Gastroesophageal sphincter (tissue), 4 donors: ENCODE measurements at places on chromosomes 6 and 20. TPM values are rescaled to one million over a fixed set of nuclear protein-coding genes. Genes with fewer than 3 reads are reported as not detected.
A peak's percentile ranks its signal among the peaks of the same experiment; 100 is the strongest.

DNA sequence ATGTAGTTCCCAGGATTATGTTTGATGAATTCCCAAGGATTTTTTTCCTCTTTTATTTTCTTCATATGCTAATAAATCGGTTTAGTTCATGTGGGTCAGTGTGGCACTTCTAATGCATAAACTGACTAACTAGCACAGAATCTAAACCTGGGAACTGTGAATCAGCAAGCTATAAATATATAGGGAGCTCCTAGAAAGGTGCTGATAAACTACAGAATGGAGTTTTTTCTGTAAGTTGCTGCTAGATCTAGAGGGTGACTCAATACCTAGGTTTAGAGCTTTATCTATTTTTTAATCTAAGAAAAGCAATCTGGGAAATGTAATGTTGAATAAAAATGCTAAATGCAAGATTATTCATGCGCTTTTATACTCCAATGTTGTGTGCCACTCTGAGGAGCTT, 118.8 kb upstream of the PTCHD4 start:
- ATAC-seq: no peak

- peak; percentile 93 for ATAC-seq
These were observed 43.4 kb downstream of the QKI start for GRCh38 chr6:163457637-163458561.

- no peak for ATAC-seq
These were observed 60.1 kb upstream of the PHIP start for GRCh38 chr6:79138146-79138545.

The PKIB gene
- total RNA-seq: 1.1 TPM

DNA sequence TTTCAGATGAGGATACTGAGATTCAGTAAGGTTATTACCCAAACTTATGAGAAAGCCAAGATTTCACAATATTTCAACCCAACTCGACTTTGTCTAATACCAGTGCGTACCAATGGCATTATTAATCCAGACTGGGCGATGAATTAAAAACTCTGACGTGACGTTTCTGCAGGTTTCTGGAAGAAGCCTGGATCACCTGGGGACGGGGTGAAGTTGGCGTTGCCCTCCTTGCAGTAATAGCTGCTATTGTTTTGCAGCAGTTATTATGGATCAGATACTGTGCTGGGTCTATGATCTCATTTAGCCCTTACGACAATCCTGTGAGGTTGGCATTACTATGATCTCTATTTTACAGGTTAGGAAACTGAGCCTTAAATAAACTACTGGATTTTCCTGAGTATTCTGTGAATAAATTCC, 569 bp upstream of the CDC5L start:
- peak; percentile 29 for ATAC-seq

The FAM83C gene
- total RNA-seq: 1.4 TPM

The PTGIS gene
- 149 TPM for total RNA-seq

DNA sequence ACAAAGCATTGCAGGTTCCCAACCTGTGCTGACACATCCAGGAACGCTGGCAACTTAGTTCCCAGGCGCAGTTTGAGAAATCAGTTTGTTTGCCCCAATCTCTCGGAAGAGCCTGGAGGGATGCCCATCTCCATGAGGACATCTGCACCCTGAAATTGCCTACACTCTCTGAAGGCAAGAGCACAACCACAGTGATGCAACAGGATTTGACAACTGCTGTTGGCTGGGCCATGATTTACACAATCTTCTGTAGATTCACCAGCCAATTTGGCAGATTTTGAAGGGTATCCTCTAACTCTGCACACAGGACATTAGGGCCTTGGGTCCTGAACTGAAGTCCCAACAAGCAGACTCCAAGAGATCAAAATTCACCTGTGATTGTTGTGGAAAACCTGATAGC, 3.4 kb downstream of the APMAP start:
- no peak for ATAC-seq

The COL9A1 gene
- total RNA-seq: not detected

DNA sequence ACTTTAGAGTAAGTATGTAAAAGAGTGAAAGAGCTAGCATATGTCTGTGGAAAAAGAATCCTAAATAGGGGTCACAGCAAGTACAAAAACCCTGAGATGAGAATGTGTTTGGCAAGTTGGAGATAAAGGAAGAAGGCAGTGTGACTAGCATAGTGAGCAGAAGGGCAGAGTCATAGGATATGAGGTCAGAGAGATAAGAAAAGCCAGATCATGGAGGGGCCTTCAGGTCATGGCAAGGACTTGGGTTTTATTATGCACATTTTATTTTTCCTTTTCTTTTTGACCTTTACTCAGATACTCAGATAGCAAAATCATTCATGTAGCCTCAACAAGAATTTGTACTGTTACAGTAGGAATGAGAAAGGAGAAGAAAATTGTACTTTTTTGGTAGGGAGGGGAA, 138.0 kb downstream of the GJA1 start:
- ATAC-seq: no peak

GRCh38 chr6:102417368-102417998, 1024.0 kb downstream of the GRIK2 start:
- ATAC-seq: no peak

GRCh38 chr6:133894369-133894768, 5.5 kb downstream of the TCF21 start:
- no peak for ATAC-seq

- ATAC-seq: no peak
These were observed 117.1 kb upstream of the SPTLC3 start for GRCh38 chr20:12891643-12892042.

GRCh38 chr6:53282741-53283140, 66.0 kb downstream of the ELOVL5 start:
- ATAC-seq: no peak

The NKX2-2 gene
- total RNA-seq: not detected

- no peak for ATAC-seq
These were observed 46.5 kb upstream of the FRMD1 start for GRCh38 chr6:168125429-168126001.

GRCh38 chr6:11201015-11201414, 31.5 kb downstream of the NEDD9 start:
- no peak for ATAC-seq

DNA sequence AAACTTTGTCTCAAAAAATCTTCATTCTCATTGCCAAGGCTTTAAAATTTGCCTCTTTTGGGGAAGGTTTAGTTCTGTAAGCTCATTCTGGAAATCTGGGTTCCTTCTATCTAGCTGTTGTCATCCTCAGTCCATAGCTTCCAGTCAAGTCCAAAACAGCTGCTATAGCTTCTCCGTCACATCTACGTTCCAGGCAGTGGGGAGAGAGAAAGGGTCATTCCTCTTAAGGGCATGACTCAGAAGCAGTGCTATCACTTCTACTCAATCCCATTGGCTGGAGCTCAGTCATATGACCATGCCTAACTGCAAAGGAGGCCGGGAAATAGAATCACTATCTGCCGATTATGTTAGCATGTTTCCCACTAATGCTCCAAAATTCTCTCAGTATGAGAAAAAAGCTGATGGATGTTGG, 141.4 kb upstream of the PTPN1 start:
- peak; percentile 15 for ATAC-seq

The CCN6 gene
- total RNA-seq: not detected

The LAMA4 gene
- total RNA-seq: 305 TPM

DNA sequence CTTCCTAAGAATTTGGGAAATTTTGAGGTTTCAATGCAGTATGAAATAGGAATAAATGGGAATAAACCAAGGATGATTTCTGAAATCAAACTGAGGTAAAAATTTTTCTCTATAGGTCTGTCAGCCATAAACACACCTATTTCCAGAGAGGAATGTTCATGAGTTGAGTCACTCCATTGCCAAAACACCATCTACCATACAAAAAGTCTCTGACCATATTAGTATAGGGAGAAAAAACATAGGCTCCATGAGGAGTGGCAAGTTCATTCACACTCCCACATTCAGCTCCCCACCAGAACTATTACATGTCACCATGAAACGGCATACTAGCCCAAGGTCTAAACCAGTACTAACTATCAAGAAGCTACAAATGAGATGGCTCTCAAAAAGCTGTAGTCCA, 9.6 kb downstream of the ZNF318 start:
- ATAC-seq: no peak

DNA sequence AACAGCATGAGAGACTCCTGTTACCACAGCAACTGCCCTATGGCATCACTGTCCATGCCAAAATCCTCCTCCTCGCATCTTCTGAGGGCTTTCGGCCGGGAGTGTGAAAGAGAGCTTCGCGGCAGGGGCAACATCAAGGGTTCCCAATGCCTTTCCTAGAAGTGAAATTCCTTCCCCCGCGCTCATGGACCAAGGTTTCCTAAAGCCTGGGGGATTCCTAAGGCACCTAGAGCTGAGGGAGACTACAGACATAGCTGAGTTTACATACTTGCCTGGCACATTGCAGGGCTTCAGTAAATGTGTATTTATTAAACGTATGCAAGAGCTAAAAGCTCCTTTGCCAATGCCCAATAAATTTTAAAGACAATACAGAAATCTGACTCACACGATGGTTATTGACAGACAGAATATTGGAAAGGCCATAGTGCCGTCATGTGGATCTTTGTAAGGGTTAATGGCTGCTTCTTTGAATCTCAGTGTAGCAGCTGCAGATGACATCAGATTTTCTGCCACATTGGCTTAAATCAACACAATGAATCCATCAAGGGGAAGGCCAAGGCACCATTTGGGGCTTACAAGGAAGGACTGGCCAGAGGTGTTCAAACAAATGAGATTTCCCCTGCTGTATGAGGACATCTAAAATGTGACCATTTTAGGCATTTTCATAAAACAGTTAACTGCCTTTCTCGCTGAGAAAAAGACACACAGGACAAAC, 281.2 kb upstream of the JARID2 start:
- no peak for ATAC-seq

The LGSN gene
- total RNA-seq: not detected

DNA sequence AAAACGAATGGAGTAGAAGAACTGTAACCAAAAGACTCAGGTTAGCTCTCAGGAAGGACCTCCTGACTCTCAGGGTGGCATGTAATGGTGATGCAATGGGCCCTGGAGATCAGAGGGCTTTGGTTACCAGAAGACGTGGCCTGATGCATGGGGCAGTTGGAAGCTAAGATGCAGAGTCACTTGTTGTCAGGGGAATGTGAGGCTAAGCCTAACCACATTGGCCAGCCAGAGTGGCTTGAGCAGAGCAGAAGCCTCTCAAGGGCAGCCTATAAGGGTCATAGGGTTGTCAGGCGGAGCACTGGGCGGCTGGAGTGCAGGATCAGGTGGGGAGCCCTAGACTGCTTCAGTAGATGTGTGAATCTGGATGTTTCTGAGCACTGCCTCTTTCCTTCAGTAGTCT, 5.9 kb downstream of the CNBD2 start:
- ATAC-seq: no peak

DNA sequence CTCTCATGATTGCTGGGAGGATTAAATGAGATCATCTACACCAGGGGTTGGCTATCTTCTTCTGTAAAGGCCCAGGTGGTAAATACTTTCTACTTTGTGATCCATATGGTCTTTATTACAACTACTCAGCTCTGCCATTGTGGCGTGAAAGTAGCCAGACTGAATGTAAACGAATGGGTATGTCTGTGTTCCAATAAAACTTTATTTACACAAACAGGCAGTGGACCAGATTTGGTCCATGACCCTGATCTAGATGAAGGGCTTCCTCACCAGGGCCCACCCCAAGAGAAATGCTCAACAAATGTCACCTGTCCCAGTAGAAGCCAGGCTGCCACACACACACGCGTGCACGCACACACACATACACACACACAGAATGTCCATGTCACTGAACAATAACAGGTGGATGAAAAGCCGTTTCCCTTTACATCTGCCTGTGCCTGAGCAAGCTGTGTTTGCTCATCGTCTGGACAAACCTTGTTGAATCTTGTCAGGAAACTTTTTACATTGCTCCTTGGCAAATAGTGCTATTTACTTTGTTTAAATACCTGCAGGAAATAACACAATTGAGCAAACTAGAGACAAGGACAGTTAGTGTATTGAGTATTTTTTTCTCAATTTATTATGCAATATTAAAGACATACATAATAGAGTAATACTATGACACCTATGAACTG, 114.3 kb downstream of the EYA2 start:
- no peak for ATAC-seq

DNA sequence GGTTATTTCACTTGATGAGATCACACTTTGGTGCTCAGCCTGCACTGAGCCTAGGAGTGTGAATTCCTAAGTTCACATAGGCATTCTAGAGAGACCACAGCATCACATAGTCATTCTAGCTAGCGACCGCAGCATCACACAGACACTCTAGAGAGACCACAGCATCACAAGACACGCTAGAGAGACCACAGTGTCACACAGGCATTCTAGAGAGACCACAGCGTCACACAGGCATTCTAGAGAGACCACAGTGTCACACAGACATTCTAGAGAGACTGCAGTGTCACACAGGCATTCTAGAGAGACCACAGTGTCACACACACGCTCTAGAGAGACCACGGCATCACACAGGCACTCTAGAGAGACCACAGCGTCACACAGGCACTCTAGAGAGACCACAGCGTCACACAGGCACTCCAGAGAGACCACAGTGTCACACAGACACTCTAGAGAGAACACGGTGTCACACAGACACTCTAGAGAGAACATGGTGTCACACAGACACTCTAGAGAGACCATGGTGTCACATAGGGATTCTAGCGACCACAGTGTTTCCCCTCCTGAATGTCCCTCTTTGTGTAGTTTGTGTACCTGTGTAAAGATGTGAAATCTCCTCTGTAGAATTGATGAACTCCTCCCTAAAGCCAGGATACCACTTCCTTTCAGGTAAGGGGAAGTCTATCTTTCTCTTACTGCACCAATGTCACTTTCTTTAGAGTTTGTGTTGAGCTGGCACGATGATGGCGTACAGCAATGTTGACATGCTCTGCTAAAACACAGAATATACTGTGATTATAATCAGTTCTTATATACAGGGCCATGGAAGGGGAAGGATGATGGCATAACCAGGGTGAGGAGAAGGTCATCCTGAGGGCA, 169.4 kb downstream of the ZDHHC14 start:
- no peak for ATAC-seq

DNA sequence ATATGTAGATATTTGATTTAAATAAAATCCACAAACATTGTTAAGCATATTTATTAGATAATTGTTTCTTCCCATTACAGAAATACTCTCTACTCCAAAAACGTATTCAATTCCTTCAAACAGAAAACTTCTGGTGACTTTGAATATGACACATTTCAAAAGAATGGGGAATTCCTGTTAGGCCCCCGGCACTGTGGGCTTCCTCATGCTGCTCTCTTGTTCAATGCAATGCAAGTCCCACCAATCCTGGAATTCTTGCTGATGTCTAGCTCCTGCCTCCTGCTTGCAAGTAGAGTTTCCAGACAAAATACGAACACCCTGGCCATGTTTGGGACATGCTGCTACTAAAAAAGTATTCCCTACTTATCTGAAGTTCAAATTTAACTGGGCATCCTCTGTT, 544.1 kb downstream of the QKI start:
- ATAC-seq: no peak

- ATAC-seq: no peak
These were observed 47.2 kb upstream of the SLCO4A1 start for GRCh38 chr20:62595069-62595468.

The TAAR5 gene
- not detected for total RNA-seq

The HCRTR2 gene
- total RNA-seq: not detected
